ENCODE measurements at places on chromosomes 3 and 15.

GRCh38 chr3:112979244-112979832, 4.4 kb upstream of the CD200R1 start:
- no peak for DNase-seq

DNA sequence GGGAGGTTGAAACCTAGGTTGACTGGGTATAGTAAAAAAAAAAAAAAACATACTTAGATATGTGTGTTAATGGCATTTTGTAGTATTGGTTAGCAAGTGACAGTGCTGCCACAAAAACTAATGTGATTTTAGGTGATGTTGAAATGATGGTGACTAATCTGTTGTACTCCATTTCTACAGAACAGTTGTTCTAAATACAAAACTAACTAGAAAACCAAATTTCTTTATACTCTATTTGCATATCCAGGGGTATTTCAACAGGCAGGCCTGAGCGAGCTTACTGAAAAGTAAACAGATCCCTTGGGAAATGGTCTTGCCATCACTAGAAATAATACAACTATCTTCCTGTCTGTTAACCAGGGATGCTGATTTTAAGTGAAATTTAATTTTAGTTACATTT, 20.5 kb downstream of the TSC22D2 start:
- DNase-seq: no peak

DNA sequence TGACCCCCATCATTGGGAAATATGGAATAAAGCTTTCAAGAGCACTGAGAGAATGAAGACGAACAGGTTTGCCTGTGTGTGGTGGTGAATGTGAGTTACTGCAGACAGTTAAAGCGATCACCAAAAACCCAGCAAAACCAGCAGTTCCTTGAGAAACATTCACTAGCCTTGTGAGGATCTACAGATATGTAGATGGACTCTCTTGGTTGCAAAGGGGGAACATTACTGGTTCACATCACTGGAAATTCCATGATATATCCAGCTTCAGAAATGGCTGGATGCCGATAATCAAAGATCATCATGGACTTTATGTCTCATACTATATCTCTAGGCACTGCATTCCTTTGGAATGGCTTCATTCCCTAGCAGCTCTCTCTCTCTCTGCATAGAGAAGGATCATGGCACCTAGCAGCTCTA, 10.2 kb upstream of the HERC1 start:
- no peak for DNase-seq

DNA sequence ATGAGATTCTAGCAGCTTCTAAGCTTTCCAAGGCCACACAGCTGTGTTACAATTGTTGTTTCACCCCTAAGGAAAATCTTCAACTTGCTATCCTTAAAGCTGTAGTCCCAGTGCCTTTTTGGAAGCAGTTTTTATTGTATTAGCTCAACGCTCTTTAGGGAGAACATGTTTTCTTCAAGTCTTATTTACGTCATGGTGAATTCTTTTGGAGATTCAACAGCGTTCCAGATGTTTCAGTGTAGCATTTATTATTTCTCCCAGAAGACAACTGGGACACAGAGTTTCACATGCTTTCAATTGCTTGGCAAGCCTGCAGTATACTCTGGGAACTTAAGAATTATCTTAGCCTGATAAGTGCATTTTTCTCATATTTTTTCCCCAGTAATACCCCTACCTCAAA, 888.3 kb downstream of the PLOD2 start:
- no peak for DNase-seq

Data from lower leg skin (tissue), 4 donors.